ENCODE measurements at places on chromosomes 3 and 15.

DNA sequence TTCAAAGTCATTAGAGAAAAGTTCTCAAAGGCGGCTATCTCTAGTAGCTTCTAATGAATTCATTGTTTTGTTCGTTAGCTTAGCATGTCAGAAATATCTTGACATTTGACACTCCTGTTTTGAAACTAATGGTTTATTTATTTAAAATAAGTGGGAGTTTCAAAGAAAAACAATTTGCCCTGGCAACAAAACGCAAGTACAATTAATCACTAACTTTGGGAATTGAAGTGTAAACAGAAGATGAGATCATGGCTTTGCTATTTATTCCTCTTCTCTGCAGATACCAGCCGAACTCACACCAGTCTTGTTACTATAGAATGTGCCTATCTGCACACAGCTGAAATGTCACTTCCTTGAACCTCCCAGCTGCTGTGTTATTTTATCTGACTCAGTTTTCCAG, 27.5 kb downstream of the MASP1 start:
- DNase-seq, result peak; percentile 50

- no peak for DNase-seq
Measured at GRCh38 chr3:4065085-4065484, 238.1 kb upstream of the SETMAR start.

- DNase-seq, result no peak
Measured at GRCh38 chr3:144358191-144358590, 386.6 kb downstream of the DIPK2A start.

DNA sequence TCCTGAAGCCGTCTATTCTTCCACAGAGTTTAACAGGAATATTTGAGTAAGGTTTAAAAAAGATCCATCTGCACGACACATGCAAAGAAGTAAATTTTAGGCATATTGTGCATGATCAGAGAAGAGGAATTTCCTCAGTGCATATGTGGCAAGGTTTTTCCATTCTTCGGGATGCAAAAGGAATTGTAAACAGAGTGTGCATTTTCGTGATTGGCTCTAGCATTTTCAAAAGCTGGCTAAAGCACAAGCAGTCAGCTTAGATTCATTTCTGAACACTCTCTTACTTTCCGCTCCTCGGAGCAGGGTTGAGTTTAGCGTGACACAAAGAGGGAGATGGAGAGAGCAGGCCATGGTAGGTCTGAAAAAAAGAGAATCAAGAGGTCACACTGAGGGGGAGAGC, 128.2 kb downstream of the ADAMTS9 start:
- no peak for DNase-seq
